ENCODE measurements at places on chromosomes 16 and 17.

- DNase-seq, result no peak
Measured at GRCh38 chr16:1647856-1648255, 30.2 kb upstream of the JPT2 start.

DNA sequence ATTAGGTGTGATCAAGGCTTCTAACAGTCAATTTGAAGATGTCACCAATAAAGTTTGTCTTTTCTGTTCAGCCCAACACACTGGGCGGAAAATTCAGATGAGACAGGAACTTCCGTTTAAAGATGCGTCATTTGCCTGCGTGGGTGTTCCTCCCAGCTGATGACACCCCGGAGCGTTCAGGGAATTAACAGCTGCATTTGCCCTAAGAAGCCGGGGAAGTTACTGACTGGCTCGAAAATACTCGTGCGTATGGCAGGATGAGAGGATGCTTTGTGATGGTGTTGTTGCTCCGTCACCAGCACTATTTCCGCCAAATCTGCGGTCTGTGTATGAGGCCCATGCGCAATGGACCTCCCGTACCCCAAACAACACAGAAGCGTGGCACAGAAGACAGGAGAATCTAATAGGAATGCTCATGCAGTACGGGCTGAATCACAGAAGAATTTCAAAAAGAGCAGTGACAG is 11.9 kb upstream of the PVALEF start:
- DNase-seq, result no peak

DNA sequence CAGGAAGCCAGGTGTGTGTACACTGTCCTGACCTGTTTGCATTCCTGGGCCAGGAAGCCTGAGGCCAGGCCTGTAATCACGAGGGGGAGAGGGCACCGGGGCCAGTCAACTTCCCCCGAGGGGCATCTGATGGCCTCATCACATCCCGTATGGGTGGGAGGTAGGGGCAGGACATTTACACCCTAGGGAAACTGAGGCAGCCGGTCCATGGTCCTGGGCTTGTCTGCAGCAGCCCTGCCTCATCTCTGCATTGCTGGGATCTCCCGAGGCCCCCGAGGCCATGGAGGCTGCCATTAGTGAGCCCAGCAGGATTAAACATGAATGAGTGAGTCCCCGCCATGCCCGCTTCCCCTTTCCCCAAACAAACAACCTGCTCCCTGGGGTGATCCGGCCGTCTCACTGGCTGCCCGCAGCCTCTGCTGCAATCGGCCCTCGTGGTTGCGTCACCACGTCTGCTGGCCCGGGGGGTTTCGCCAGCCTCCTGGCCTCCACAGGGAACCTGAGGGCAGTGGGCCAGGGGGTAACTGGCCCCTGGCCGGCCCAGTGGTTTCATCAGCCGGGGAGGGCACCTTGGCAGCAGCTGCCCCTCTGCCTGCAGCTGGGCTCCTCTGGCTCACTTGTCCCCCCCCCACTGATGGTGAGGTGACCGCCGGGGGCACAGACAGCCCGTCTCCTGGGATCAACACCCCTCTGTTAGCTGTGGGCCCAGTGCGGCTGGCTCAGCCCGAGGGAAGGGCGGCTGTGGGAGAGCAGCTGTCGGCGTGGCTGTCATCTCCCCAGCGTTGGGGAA is 88.3 kb upstream of the GSE1 start:
- peak; percentile 64 for DNase-seq

DNA sequence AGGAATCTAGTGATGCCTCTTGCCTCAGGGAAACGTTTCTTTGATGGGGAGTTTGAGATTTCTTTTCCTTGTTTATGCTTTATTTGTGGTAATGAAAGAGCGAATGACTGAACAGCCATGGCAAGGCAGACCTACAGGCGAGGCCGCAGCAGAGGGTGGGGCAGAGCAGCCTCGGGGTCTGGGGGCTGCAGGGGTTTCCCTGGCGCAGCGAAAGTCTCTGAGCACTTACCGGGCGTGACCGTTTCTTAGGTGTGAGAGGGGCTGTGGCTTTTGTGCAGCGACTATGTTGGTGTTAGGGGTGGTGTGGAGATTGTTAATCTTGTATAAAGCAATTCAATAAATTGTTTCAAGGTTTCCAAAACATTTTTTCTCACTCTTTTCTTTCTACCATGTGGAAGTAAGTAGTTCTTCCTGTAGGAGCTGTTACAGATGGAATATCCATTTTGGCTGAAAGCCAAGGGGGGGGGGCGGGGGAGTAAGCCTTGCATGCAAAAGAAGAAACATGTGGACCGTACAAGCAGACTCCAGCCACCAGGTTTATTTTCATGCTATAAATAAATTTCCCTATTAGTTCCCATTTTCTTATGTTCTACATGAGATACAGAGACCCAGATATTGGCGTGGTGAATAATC is 34.8 kb downstream of the UBN1 start:
- peak; percentile 58 for DNase-seq

- no peak for DNase-seq
Measured at GRCh38 chr16:65600046-65600445, 478.2 kb upstream of the CDH11 start.

DNA sequence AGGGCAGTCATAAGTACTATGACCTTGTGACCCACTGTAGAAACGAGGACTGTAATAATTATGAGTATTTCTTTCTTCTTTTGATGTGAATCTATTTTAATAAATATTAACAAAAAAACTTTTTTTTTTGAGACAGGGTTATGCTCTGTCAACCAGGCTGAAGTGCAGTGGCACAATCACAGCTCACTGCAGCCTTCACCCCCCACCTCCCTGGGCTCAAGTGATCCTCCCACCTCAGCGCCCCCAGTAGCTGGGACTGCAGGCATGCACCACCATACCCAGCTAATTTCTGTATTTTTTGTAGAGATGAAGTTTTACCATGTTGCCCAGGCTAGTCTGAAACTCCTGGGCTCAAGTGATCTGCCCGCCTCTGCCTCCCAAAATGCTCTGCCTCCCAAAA is 32.6 kb downstream of the SCPEP1 start:
- DNase-seq, result no peak

DNA sequence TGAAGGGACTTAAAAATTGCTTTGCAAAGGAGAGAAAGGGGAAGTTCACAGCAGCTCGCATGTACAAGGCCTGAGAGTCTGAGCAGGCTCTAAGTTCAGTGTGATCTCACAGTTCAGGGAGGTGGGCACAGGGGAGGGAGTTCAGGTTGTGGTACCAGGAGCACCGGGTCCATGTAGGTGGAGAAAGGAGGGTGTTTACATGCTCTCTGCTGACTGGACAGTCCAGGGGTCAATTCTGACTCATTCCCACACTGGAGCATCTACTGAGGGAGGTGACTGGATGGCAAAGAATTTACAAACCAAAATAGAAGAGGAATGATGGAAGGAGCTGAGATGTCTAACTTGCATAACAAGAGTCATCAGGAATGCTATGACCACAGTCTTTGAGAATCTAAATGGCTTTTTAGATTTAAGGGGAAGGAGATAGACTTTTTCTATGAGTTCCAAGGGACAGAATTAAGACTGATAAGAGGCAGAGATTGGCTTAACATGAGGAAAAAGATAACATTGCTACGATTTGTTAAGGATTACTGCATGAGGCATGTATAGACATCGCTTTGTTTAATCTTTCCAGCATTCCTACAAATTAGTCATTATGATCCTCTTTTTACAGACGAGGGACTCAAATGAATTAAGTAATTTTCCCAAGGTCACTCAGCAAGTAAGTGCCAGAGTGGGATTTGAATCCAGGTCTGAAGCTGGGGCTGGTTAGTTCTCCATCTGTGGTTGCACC is 29.9 kb downstream of the MIS12 start:
- no peak for DNase-seq

DNA sequence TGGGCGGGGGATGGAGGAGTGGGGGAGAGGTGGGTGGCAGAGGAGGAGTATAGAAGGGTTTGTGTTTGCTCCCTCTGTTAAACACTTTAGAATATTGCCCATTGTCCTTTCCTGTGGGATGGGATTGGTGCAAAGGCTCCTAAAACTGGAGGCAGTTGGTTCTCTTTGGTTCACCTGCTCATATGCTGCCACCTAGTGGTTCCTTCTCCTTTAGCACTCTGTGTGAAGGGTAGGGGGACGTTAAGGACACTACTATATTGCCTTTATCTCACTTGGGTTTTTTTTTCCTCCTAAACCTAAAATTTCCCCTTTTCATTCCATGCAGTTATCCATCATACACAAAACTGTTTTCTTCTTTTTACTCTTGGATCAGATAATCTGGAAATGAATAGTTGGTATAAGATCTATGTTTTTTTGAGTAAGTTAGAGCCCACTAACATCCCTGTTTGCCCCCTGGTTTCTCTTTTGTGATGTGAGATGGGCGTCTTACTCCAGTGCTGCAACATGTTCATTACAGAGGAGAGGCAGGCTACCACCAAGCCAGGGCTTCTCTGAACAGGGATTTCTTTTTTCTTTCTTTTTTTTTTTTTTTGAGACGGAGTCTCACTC is 23.8 kb downstream of the SNX11 start:
- DNase-seq, result peak; percentile 50

DNA sequence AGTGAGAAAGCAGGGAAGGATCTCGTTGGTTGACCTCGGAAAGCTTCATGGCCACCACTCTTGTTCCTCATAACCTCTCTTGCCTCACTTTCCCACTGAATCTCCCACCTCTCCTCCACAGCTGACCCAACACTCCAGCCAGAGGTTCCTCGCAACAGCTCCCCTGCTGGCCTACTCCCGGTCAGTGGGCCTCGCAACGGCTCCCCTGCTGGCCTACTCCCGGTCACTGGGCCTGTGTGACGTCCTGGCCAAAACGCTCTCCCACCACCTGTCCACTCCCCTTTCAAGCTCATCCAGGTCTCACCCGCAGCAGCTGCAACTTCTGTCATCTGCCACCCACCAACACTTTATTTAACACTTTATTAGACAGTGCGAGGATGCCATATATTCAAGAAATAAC is 149.1 kb downstream of the VPS53 start:
- no peak for DNase-seq
